Stimulated activated CD4-positive, alpha-beta T cell treated with anti-CD3 and anti-CD28 coated beads, Interleukin-15, amount 100 ng/mL, for 48 hours (primary cell): ENCODE measurements at places on chromosomes 11 and 22.

DNA sequence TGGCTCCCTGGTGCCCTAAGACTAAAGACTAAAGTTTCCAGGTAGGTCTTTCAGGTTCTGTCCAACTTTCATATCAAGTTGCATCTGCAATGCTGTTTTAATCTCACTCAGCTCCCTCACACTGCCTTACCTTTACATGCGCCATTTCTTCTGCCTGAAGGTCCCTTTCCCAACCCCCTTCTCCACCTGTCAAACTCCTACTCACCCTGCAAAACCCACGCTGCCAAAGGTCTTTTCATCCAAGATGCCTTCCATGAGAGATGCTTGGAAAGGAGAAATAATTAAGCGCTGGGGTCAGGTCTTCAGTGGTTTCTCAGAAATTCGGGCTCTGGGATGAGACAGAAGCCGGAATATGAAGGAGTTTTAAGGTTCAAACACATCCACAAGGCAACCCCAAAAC is 95.1 kb downstream of the MN1 start:
- DNase-seq, result no peak

DNA sequence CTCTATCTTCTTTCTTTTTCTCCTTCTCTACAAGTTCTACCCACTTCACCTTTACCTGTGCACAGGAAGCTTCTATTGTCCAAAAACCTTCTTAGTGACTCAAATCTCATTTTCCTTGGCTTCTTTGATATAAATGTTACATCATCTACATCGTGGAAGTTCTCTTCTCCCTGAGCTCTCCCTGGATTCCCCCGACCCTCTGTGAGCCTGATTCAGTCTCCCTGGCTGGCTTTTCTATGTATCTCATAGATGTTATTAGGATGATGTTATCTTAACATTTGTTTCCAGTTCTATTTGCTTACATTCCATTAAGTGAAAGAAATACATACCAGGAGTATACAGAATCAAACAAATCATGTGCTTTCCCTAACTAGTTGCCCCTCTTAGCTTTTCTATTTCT is 235.8 kb upstream of the PITPNB start:
- no peak for DNase-seq

- DNase-seq, result peak; percentile 63
Observed at GRCh38 chr22:16917144-16918003, 90.6 kb downstream of the GAB4 start.

GRCh38 chr11:15139096-15139770 is 24.5 kb downstream of the INSC start:
- no peak for DNase-seq

DNA sequence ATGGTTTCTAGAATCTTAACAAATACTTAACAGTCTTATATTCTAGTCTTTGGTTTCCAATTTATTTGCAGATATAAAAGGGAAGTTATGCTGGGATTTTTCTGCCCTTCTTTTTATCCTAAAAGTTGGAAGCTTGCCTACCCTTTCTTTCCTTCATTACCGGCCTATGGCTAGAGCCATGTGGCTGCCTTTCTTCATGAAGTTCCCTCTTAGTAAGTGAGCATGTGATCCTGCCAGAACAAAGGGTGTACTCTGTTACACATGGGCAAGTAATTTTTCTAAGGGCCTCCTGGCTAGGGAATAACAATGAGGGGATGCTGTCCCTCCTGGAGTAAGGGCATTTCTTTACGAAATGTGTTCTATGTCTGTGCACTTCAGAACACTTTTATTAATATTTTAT is 252.1 kb upstream of the PITPNB start:
- no peak for DNase-seq
